Esophagus muscularis mucosa (tissue), 4 donors: ENCODE measurements at places on chromosomes 12 and 14.

DNA sequence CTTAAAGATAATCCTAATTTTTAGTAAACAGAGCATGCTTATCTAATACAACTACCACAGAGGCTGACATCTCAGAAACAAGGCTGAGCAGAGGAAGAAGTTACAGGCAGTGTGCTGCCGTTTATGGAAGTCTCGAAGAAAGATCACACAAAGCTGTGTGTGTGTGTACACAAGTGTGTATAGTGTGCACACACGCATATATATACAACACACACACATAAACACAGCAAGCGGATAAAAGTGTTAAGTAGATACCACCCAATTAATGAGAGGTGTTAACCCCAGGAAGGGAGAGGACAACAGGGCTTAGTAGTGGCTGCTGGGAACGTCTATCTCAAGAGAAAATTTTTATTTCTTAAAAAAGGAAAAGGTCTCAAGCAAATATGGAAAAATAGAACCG is 15.3 kb downstream of the CCDC88C start:
- DNase-seq = no peak

GRCh38 chr12:30025317-30025716 is 241.6 kb upstream of the TMTC1 start:
- DNase-seq = no peak

DNA sequence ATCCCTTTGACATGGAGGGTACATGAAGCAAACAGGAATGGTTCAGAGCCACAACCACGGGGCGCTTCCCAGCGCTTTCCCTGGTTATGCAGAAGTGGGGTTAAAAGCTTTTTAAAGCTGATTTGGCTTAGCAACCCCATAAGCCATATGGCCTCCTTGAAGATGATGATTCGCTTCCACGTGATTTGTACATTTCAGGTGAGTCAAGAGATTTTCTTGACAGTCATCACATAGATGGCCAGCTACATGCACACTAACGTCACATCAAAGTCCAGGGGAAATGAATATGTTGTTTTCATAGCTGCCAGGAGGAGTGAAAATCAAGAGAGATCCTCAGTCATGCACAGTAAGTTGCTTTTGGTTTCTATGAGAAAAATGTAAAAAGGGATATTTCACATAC is 309.7 kb downstream of the TMEM132D start:
- no peak for DNase-seq

DNA sequence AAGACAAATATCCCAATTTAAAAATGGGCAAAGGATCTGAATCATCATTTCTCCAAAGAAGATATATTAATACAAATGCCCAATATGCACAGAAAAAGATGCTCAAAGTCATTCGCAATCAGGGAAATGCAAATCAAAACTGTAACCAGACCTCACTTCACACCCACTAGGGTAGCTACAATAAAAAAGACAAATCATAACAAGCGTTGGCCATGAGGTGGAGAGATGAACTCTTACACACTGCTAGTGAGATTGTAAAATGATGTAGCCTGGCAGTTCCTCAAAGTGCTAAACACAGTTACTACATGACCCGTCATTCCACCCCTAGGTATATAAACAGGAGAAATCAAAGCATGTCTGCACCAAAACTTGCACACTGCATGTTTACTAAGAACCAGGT is 30.4 kb downstream of the CDC42BPB start:
- DNase-seq = no peak

DNA sequence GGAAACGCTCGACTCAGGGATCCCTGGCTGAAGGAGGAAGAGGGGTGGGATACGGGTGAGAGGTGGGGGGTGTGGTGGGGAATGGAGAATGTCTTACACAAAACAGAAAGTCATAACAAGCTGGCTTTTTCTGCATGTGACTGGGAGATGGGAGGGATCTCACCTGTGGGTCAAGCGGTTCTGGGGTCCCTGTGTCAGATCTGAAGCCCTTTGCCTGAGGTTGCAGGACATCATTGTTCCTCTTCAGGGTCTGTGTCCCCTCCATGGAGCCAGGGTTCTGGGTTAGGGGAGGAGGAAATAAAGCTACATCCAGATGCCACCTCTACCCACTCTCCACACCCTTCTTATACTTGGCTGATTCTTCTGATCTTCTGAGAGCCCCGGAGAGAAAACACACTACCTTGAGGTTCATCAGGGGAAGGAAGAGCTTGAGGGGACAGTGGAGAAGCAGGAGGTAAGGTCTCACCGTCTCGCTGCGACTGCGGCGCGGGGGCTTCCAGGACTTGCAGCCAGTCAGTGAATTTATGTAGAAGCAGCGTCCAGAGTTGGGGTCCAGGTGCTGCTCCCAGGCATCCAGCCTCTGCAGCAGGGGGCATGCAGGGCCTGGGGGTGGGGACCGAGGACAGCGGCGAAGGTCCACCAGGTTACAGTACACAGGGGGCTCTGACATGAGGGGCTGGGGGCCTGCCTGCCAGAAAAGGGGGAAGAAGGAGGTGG is 2.5 kb downstream of the ARHGAP9 start:
- DNase-seq = no peak

DNA sequence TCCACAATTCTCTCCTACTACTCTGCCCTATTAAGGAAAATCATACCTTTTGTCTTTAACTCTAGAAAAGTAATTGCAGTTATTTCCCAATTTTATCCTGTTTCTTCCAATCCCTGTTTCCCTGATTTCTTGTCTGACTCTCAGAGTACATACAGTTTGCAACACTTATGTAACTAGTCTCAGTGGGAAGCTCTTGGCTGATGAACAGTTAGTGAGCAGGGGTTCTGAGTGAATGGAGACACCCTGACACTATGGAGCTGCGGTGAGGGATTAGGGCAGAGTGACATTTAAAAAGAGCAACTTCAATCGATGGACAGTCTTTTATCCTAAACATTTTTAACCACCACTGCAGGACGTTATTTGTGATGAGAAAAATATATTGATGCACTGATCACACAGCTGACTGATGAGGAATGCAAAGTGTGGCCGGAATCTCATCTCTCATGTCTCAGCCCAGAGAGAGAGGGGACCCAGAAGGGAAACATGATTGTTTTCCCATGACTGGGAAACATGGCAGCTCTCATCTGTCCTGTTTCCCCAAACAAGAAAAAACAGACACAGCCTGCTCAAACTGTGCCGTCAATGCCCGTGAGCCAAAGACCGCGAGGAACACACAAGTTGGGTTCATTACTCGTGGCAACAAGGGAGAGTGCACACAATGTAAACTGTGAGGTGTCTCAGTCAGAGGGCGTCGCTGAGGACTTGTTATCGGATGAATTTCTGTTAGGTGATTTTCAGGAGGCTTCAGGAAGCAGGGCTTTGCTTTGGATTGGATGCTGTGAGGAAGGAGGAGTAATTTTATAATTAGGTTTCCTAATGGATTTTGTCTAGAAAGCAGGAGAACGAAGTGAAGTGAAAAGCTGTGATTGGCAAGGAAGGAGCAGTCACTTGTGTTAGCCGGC is 5.2 kb upstream of the SLC6A13 start:
- DNase-seq = no peak
